ENCODE measurements at places on chromosomes 12 and 14.

DNA sequence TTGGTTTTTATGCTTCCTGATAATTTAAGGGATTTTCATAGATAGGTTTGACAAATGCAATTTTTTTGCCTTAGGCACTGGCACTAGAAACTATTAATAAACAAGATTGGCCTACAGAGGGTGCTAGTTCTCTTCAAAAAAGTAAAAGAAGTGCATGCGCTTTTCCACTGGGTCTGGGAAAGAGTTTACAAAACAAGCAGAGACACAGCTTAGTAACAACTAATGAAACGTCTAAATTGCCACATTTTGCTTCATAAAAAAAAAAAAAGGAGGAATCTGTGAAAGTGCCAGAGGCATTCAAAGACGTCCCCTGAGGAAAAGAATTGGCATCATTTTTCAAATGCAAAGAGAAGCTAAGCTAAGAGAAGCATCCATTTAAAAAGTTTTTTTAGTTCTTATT lies 58.3 kb upstream of the EEA1 start:
- no peak for DNase-seq

DNA sequence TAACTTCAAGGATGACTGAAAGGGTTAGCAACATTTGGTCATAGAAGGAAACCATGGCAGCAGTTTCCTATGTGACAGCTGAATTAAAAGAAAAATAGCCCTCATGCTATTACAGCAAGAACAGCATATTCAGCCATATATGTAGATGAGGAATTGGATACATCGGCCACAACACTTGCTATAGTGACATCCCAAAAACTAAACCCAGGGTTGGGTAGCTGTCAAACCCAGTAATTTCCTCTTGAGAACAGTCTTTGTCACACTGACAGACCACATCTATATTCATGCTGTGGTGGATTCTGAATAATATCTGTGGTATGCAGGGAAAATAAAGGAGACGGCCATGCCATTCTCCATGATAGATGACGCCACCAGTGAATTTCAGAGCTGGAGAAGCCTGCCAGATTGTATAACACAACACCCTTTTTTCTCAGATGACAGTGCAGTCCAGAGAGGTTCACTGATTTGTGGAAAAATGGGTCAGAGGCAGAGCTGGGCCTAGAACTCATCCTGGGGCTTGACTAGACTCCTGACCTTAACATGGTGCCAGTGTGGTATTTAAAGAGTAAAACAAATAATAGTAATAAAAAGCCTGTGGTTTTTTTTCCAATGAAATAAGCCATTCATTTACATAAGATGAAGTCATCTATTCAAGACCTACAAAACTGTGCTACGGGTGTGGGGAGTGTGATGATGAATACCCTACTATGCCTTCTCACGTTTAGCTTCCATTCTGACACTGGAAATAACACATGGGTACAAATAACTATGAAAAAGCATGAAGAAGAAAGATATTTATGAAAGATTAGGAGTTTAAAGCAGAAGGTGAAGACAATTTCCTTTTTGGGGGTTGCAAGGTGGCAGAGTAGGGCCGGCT lies 32.3 kb downstream of the EFCAB11 start:
- DNase-seq = no peak

DNA sequence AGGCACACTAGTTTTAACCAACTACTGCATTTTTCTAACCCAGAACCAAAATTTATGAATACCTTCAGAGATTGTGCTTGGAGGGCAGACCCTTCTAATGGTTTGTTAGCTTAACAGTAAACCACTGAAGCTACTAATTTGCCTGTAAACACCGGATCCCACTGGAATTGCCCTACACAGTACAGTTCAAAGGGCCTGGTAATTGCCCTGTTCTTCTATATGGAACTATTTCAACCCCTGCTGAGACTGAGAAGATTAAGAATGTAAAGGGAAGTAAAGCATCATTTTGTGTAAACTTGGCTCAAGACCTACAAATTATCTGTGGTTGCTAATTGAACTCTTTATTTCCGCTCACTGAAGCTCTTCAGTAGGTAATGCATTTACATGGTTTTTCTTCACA lies 468.1 kb downstream of the NPAS3 start:
- DNase-seq = no peak

DNA sequence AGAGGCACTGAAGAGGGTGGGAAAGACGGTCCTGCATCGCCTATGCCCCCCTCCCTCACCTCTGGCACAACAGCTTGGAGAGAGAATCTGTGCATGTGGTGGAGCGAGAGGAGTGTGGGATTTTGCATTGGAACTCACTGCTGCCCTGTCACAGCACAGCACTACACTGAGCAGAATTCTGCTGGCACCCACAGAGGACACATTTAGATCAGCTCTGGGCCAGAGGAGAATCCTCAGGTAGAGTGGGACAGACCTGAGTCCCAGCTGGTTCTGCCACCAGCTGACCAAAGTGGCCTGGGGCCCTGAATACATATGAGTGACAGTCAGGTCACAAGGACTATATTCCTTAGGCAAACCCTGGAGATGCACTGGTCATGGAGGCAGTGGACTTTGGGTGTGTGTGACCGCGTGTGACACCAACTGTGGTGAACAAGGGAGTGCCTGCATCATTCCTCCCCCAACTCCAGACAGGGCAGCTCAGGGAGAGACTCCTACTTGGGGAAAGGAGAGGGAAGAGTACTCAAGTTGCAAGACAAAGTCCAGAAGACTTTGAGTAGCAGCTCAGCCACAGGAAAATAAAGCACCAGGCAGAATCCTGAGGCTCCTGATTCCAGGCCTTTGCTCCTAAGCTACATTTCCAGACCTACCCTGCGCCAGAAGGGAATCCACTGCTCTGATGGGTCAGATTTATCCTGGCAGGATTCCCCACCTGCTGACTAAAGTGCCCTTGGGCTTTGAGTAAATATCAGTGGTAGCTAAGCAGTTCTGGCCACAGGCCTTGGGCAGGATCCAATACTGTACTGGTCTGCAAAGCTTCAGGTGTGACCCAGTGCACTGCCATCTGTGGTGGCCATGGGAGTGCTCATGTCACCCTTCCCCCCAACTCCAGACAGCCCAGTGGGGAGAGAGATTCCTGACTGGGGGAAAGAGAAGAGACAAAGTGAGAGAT lies 10.6 kb upstream of the ACOT1 start:
- no peak for DNase-seq

DNA sequence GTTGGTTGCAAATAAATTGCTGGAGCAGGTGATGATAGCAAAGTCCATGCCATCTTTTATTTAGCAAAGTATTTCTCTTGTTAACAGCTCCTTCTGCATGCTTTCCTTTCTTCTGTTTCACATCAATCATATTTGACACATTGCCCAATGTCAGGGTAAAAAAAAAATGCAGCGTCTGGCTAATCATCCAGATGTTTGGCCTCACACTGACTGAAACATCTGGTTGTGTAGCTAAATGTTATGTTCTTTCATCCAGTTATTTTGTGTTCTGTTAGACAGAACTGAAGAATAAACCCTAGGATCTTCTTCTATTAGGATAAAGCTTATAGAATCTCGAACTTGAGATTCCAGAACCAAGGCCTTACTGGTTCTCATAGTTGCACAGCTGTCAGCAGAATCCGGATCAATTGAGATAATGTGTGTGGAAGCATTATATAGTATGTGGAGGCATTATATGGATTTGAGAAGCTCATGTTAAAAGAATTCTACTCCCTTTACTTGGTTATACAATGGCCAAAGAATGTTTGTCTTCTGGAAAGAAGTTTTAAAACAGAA lies 859.2 kb downstream of the DIO2 start:
- DNase-seq = no peak

DNA sequence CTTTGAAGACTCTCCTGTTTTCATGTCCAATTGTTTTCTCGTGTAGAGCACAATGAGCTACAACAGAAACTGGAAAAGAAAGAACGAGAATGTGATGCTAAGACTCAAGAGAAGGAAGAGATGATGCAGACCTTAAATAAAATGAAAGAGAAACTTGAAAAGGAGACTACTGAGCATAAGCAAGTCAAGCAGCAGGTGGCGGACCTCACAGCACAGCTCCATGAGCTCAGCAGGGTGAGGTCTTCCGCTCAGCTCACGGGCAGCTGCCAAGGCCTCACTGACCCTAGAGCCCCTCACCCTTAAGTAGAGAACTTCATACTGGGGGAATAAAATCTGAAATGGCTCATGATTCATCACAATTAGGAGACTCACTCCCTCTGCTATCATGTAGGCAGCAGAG lies 134.7 kb downstream of the GPR135 start:
- no peak for DNase-seq

DNA sequence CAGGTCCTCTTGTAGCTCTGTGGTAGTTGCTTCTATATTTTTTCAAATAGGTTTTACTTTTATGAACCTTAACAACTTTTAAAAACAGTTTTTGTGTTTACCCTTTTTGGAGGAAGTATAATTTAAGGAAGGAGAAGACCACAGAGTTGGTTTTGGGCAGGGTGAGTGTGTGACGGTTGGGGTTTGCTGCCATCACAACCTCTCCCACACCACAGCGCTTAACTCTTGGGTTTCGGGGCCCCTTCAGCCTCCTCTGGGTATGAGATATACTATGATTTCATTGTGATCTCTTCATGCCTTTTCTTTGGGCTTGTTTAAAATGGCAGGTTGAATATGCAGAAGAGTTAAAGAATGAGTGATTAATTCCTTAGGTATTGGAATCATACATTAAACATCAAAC lies 228.7 kb upstream of the CRY1 start:
- no peak for DNase-seq

DNA sequence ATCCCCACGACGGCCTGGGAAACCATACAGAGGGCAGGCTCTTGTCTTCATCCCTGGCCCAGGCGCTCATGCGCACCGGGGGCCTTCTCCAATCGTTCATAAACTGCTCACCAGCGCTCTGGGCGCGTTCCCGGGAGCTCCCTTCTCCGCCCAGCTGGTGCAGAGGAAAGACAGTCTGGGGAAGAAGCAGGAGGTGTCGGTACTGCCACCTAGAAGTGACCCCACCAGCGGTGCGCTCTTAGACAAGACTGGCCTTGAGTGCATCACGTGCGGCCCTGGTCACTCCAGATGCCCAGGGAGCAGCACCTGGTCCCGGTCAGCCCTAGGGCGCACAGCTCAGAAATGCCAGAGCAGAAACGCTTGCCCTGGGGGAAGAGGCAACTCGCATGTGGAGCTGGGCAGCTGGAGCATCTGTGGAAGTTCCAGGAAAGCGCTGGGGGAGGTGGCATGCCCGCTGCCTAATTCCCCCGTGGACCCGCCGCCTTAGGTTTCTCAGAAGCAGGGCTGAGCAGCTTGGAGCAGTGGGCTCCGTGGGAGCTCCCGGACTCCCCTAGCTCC lies 2.5 kb downstream of the GSC start:
- DNase-seq = no peak

GRCh38 chr12:2687726-2688125 lies 107.0 kb upstream of the FKBP4 start:
- no peak for DNase-seq

GRCh38 chr14:46384611-46385010 lies 267.0 kb downstream of the RPL10L start:
- DNase-seq = no peak

GRCh38 chr12:62731055-62731820 lies 203.7 kb downstream of the PPM1H start:
- no peak for DNase-seq

- DNase-seq = peak; percentile 50
These were observed at the start of gene PPP4R4 for GRCh38 chr14:94173885-94174603. PPP4R4 (plus strand) TSS chr14:94174322; CDS start chr14:94174466, 144 bp downstream.

- no peak for DNase-seq
These were observed 22.3 kb upstream of the CTDSP2 start for GRCh38 chr12:57868851-57869268.

GRCh38 chr14:51862860-51863259 lies 2.4 kb downstream of the GNG2 start:
- no peak for DNase-seq

DNA sequence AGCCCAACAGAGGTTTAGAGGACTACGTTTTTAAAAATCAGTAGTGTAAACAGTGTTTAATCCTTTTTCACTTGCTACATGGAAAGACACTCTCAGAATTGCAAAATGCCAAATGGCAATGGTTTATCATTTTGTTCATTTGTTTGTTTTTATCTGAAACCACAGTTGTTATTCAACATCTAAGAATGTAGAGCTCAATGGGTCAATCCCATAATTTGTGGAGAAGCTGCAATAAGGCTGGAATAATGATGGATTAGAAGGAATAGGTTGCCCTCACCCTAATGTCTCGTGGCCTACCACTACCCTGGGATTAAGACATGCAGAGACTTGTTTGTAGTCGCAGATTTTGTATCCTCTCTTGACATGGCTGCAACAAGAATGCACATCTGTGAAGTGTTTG lies 115.7 kb downstream of the LLPH start:
- no peak for DNase-seq

GRCh38 chr12:108854451-108855283 lies 2.7 kb downstream of the SSH1 start:
- DNase-seq = no peak

- no peak for DNase-seq
These were observed 1.4 kb downstream of the EEA1 start for GRCh38 chr12:92927436-92928281.

DNA sequence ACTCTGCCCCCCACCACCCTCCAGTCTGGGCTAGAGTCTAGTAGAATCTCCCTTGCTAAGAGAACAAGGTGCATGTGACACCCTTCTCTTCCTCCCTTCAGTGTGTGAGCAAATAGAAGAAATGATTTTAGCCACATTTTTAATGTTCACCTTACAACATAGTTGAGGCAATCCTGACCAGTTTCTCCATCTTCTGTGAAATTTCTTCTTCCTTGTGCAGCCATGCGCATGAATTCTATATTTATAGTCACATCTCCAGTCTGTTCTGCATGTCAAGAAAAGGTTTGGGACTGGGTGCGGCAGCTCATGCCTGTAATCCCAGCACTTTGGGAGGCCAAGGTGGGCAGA lies 9.5 kb upstream of the LTA4H start:
- no peak for DNase-seq

GRCh38 chr14:65940056-65940735 lies 527.7 kb downstream of the FUT8 start:
- no peak for DNase-seq

GRCh38 chr12:43306066-43306465 lies 245.9 kb downstream of the ADAMTS20 start:
- no peak for DNase-seq

DNA sequence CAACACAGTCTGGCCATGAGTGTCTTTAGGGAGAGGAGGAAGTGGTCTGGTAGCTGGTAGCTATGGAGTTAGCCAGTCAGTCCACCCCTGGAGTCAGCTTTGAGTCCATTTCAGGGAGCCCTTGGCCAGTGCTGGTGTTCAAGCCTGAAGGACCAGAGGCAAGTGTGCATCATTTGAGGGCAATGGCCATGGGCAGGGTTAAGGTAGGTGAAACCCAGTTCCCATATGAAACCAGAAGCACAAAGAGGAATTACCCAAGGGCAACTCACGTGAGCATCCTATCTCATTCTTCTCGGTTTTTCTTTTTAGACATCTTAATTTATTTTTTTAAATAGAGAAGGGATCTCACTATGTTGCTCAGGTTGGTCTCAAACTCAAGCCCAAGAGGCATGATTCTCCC lies 61.3 kb upstream of the ACTN1 start:
- no peak for DNase-seq

GRCh38 chr14:64062381-64063115 lies 209.7 kb downstream of the SYNE2 start:
- no peak for DNase-seq

- DNase-seq = no peak
These were observed 23.1 kb upstream of the KCNK10 start for GRCh38 chr14:88346048-88346639.

GRCh38 chr14:32203928-32204357 lies 874 bp upstream of the RNU6-8 start:
- DNase-seq = no peak
